ENCODE measurements at places on chromosomes 16 and 17.

- DNase-seq, result no peak
Measured at GRCh38 chr16:83059237-83059636, 432.5 kb downstream of the CDH13 start.

GRCh38 chr16:87780385-87780989 is 14.7 kb upstream of the KLHDC4 start:
- peak; percentile 66 for DNase-seq

DNA sequence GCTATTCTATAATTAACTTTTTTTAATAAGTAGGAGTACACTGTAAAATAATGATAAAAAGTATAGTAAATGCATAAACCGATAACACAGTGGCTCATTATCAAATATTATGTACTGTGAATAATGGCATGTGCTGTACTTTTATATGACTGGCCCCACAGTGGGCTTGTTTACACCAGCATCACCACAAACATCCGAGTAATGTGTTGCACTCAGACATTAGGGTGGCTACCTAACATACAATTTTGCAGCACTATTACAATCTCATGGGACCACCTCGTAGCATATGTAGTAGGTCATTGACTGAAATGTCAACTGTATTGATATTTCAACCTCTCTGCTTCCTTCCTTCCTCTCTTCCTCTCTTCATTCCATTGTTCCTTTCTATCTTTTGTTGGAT is 51.7 kb downstream of the TBX4 start:
- no peak for DNase-seq

- DNase-seq, result no peak
Measured at GRCh38 chr17:1272701-1273100, 2.5 kb downstream of the BHLHA9 start.

DNA sequence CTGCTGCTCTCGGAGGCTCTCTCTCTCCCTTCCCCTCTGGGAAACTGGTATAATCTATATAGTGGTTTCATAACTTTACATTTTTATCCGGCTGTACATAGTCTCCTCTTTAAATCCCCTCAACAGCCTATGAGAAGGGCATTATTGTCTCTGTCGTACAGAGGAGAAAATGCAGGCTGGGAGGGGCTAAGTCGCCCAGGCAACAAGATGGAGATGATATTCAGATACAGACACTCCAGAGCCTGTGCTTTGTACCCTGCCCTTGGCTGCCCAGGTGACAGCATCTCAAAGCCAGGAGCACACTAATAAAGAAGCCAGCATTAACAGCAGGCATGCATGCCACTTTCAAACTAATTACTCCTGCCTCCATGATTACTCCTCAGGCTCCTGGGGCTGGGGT is 4.7 kb upstream of the EIF1 start:
- DNase-seq, result no peak

DNA sequence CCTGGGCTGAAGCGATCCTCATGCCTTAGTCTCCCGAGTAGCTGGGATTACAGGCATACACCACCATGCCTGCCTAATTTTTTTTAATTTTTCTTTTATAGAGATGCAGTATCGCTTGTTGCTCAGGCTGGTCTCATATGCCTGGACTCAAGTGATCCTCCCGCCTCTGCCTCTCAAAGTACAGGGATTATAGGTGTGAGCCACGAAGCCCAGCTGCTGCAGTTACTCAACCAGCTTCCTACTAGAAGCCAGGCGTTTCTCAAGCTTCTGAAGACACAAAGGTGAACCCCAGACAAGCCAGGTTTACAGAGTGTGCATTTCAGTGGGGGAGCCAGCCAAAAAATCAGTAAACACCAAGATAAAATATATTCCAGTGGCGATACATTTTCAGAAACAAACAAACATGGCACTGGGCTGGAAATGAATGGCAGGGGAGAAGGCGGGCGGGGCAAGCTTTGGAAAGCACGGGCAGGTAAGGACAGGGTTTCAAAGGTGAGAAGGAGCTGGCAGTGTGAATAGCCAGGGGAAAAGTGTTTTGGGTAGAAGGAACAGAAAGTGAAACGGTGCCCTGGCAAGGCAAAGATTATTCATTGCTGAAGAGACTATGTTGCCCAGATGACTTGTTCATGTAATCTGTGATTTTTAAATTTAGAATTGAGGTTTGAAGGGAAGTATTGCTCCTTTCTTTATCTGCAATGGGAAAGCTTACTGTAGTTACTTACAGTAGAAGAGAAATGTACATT is 471.1 kb downstream of the WWOX start:
- DNase-seq, result no peak

DNA sequence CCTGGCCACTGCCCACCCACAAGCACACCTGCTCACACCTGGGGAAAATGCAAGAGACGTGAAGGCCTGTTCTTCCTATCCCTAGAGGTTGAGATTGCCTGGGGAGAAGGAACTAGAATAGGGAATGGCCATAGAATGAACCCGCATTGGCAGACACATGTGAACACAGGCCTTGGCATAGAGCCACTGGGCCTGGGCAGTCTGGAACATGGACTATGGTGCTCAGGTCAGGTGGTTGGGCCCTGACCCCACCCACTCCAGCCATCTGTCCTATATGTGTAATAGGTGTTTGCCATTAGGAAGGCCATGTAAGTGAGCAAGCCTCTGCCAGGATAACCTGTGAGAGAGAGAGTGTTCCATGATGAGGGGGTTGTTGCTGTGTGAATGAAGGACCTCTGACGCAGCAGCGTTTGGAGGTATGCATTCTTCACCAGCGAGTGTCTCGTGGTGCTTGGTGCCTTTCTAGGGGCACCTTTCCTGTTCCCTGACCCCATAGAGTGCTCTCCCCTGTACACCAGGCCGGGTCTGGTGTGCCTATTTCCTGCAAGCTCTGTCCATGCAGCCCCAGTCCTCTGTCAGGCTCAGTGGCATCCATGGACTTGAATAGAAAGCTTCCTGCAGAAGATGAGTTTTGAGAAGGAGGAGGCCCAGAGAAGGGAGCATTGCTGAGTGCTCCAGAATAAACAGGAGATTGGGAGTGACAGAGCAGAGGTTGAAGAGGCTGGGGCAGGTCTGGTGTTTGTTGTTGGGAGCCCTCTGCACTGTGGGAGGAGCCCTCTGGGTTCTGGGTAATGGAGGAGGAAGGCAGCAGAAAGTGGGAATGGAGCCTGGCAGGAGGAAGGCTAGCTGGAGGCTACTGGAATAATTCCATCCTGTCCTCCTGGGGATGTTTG is 15.6 kb downstream of the CTRL start:
- DNase-seq, result no peak

- DNase-seq, result no peak
Measured at GRCh38 chr16:30009990-30010843, 610 bp downstream of the DOC2A start.

- DNase-seq, result no peak
Measured at GRCh38 chr17:74729368-74729767, 7.7 kb upstream of the RAB37 start.

DNA sequence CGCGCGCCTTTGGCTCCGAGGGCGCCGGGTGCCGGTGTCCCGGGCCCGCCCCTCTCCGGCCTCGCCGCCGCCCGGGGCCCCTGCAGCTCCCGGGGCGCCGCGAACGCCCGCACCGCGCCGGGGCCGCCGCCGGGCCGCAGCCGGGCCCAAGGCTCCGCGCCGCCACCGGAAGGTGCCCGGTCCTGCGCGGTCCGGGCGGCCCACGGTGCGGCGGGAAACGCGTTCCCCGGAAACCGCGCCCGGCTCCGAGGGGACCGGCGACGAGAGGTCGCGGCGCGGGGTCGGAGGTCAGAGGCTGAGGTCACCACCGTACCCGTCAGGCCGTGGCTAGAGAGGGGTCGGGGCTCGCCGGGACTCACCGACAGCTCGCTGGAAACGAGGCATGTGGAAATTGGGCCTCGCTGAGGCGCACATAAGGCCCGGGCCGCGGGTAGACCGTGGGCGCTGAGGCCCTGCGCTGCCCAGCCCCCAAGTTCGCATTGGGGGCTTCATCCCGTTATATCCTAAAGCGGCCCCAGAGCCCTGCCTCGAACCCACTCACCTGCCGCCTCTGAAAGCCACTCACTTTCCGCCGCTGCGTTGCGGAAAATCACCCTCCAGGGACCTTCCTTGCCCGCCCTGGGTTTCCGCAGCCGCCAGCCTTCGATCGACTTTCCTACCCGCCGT is at the start of gene DUS1L:
Gene DUS1L (minus strand): TSS at position 167 of the 666 bp plus-strand sequence. CDS start 745 bp downstream, outside the sequence.
- peak; percentile 61 for DNase-seq

- DNase-seq, result no peak
Measured at GRCh38 chr16:75062976-75063346, 53.6 kb downstream of the LDHD start.

DNA sequence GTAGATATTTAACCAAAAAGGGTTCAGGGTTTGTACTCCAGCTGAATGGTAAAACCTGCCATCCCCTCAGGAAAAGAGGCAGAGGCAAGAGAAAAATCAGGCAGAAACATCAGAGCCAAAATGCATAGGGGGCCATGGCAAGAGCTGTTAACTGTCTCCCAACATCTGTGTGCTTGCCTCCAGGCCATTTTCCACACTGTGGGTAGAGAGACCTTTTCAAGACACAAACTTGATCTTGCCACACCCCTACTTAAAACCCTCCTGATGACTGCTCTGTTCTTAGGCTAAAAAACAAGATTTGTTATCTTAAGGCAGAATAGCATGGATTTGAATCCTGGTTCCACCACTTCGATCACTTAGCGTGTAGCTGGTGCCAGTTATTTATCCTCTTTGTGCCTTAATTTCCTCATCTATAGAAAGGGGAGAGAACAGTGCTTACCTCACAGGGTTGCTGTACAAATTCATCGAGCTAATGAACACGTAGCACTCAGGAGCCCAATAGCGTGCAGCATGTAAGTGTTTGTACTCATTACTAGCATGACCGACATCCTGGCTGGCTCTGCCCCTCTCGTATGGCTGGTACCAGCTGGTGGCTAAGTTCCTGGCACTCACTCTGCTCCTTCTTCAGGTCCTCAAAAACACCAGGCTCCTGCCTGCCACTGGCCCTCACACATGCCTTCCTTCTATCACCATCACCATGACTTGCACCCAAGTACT is 25.8 kb downstream of the STAT3 start:
- no peak for DNase-seq

All from CD4-positive, alpha-beta T cell treated with Interleukin-15 for 1 hour (primary cell).